ENCODE measurements at places on chromosomes 13 and 19. TPM values are rescaled to one million over a fixed set of nuclear protein-coding genes. Genes with fewer than 3 reads are reported as not detected.

DNA sequence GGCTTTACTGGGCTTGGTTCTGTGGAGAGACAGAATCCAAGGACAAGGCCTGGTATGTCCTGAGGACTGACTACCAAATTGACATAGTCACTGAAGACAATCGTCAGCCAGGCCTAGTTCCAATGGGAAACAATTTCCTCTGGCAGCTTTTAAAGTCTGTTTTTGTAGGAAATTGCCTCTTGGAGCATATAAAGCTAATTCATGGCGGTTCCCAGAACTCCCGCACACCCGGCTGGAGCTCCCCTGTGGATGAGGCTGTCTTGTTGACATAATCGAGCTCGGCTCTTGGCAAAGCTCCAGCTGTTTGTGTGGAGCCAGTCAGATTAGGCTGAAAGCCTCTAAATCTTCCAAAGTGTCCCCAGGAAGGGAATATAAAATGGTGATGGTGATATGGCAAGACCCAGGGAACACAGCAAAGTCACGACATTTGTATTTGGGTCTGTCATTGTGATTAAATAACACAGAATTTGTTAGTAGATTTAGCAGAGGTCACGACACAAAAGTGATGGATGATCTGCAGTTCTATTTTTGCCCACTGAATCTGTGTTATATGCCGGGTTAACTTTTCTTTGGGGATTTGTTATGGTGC, 395.0 kb downstream of the PCDH9 start:
- DNase-seq: peak; percentile 19
- H3K27ac ChIP-seq: no peak overlapping the region
- H3K4me1 ChIP-seq: no peaks in the 10 kb centered on the region
- H3K36me3 ChIP-seq: no peaks in the 10 kb centered on the region
- no peaks in the 10 kb centered on the region for H3K27me3 ChIP-seq
- H3K4me3 ChIP-seq: no peak overlapping the region

SHISA2 gene
- polyA plus RNA-seq: 5.0 TPM

KIR3DL2 gene
- polyA plus RNA-seq: not detected

GRCh38 chr13:40275155-40275554, 391.3 kb downstream of the FOXO1 start:
- H3K4me3 ChIP-seq: no peak overlapping the region
- H3K27me3 ChIP-seq: no peaks in the 10 kb centered on the region
- H3K36me3 ChIP-seq: no peaks in the 10 kb centered on the region
- H3K4me1 ChIP-seq: no peaks in the 10 kb centered on the region
- H3K27ac ChIP-seq: no peak overlapping the region

DNA sequence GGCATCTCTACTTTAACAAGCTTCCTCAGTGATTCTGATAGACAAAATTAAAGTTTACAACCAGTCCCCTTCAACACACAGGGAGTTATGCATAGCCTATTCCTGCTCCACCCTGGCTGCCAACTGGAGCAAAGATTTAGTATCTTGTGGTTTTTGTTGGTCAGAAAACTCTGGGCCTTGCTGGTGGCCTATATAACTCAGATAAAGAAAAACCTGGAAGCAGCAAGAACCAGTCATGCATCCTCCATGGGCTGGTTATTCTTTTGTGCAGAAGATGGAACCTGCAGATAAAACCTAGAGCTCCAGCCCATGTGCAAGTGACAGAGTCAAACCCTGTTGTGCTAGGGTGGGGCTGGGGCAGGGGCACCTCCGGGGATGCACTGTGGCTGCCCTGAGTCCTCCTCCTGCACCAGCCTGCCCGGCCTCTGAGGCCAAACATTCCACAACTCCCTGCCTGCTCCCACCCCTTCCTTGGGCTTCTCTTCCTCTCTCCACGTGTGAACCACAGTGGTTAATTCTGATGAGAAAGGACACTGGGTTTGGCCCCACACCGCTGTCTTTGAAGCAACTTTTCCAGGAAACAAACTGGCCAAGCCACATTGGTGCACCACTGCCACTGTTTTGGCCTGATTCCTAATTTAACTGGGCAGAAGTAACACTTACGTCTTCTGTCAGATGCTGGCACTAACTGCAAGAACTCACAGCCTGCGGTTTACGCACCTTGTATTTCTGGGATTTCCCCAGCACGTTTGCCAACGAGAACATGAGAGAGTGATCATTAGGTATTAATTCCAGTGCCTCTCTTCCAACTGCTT, 23.3 kb upstream of the GGACT start:
- peaks cover 15% of the 10 kb centered on the region for H3K4me1 ChIP-seq
- no peak overlapping the region for H3K4me3 ChIP-seq
- H3K36me3 ChIP-seq: peaks cover 25% of the 10 kb centered on the region
- DNase-seq: no peak

BRCA2 gene
- polyA plus RNA-seq: 3.4 TPM

GRCh38 chr19:48713041-48713863, 6.3 kb downstream of the MAMSTR start:
- DNase-seq: peak; percentile 43
- no peaks in the 10 kb centered on the region for H3K27me3 ChIP-seq
- H3K4me3 ChIP-seq: peak overlapping the region; percentile 58
- H3K36me3 ChIP-seq: no peaks in the 10 kb centered on the region
- peak overlapping the region; percentile 63 for H3K27ac ChIP-seq

GRCh38 chr19:625257-625656, 8.1 kb downstream of the POLRMT start:
- H3K36me3 ChIP-seq: peaks cover 52% of the 10 kb centered on the region
- no peaks in the 10 kb centered on the region for H3K27me3 ChIP-seq
- peaks cover 2% of the 10 kb centered on the region for H3K4me1 ChIP-seq
- H3K4me3 ChIP-seq: no peak overlapping the region

MYO9B gene
- polyA plus RNA-seq: 49.8 TPM

VAV1 gene
- polyA plus RNA-seq: 3.2 TPM

DNA sequence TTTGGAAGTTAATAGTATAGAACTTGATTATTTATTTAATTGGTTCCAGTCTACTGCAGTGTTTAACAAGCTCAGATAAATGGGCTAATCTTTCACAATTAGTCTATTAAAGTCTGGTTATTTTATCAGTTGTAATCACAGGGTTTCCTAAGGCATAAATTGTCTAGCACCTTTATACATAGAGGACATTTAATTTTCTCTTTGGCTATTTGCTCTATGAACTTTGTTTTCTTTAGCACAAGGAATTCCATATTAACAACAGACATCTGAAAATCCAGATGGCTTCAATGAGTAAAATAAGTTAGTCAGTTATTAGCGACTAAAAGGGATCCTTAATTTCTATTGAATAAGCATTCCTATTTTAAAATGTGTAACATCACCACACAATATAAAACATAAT, 1350.8 kb upstream of the SLC10A2 start:
- no peaks in the 10 kb centered on the region for H3K27me3 ChIP-seq
- H3K4me1 ChIP-seq: no peaks in the 10 kb centered on the region
- H3K27ac ChIP-seq: no peak overlapping the region
- no peak for DNase-seq
- H3K36me3 ChIP-seq: no peaks in the 10 kb centered on the region

DNA sequence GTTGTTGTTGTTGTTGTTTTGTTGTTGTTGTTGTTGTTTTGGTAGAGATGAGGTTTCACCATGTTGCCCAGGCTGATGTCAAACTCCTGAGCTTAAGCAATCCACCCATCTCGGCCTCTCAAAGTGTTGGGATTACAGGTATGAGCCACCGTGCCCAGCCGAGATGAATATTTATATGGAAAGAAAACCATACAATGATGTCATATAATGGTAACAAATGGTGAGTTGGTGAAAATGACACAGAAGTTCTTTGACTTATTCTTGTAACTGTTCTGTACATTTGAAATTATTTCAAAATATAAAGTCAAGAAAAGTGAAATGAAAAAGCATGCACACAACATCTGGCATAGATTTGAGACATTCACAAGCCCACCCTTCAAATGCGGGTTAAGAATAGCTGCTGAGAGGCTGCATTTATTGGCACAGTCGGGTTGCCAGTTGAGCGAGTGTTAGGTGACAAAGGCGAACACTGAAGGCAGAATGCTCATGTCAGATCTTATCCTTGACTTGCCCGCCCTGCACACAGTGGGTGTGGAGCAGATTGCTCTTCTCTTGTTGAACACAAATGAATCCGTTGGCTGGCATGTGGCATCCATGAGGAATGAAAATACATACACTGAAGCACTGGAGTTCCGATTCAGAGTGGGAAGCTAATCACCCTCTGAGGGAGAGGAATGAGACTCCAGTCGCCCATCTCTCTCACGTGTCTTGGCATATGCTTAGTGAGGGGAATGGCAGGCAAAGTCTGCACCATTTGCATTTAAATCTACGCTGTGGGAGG, 15.8 kb upstream of the UBE2S start:
- DNase-seq: no peak
- no peaks in the 10 kb centered on the region for H3K36me3 ChIP-seq
- peaks cover 13% of the 10 kb centered on the region for H3K27me3 ChIP-seq
- H3K4me1 ChIP-seq: no peaks in the 10 kb centered on the region

DNA sequence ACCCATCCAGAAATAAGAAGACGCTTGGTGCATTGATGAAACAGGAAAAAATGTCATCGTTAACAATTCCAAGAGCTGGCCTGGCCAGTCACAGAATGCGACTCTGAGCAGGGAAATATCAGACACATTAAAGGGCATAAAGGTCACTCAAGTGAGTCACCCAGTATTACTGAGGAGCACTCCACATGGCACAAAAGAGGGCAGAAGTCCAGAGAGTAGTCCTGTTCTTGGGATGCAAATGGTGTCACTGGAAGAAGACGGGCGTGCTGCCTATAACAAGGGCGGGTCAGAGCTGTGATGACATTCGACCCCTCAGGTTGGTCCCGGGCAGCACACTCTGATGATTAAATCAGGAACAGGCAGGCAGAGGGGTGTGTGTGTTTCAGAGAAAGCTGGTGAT, 720.3 kb downstream of the UQCRFS1 start:
- H3K4me1 ChIP-seq: no peaks in the 10 kb centered on the region
- no peak overlapping the region for H3K4me3 ChIP-seq
- peak; percentile 7 for DNase-seq
- H3K36me3 ChIP-seq: no peaks in the 10 kb centered on the region
- no peak overlapping the region for H3K27ac ChIP-seq

IGFL4 gene
- polyA plus RNA-seq: 0.36 TPM

- H3K27ac ChIP-seq: no peak overlapping the region
- no peak for DNase-seq
- peaks cover 4% of the 10 kb centered on the region for H3K27me3 ChIP-seq
These were observed 94.9 kb downstream of the FAM216B start for GRCh38 chr13:42876270-42876714.

- no peak overlapping the region for H3K27ac ChIP-seq
- no peaks in the 10 kb centered on the region for H3K4me1 ChIP-seq
- no peak for DNase-seq
These were observed 198.1 kb downstream of the VWA8 start for GRCh38 chr13:41762796-41763195.

DNA sequence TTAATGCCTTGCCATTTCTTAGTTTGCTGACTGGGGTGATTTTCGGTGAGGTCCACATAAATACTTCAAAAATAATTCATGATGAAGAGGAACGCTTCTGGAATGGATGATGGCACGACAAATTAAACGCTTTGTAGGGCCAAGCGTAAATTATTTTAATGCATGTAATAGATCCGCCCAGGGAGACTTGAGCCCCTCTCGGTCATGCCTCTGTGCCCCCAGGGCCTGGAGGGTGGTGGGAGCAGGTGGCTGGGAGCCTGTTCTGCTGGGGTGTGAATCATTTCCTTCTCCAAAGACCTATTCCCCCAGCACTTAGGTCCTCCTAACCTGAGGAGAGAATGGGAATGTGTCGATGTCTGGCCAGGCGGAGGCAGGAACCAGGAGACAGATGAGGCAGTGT, 350.6 kb downstream of the ZNF536 start:
- H3K27me3 ChIP-seq: peaks cover 4% of the 10 kb centered on the region
- no peak for DNase-seq
- no peaks in the 10 kb centered on the region for H3K36me3 ChIP-seq
- no peak overlapping the region for H3K4me3 ChIP-seq
- no peak overlapping the region for H3K27ac ChIP-seq
- peaks cover 4% of the 10 kb centered on the region for H3K4me1 ChIP-seq

- peaks cover 8% of the 10 kb centered on the region for H3K27me3 ChIP-seq
- H3K27ac ChIP-seq: no peak overlapping the region
- H3K4me3 ChIP-seq: peak overlapping the region; percentile 45
- no peaks in the 10 kb centered on the region for H3K36me3 ChIP-seq
These were observed 39.6 kb downstream of the SHISA2 start for GRCh38 chr13:26011996-26012821.

GRCh38 chr19:58385313-58385890, 1.7 kb upstream of the RPS5 start:
- H3K4me1 ChIP-seq: peaks cover 26% of the 10 kb centered on the region
- peaks cover 7% of the 10 kb centered on the region for H3K36me3 ChIP-seq
- H3K27me3 ChIP-seq: no peaks in the 10 kb centered on the region
- peak overlapping the region; percentile 94 for H3K27ac ChIP-seq
- DNase-seq: no peak

DNA sequence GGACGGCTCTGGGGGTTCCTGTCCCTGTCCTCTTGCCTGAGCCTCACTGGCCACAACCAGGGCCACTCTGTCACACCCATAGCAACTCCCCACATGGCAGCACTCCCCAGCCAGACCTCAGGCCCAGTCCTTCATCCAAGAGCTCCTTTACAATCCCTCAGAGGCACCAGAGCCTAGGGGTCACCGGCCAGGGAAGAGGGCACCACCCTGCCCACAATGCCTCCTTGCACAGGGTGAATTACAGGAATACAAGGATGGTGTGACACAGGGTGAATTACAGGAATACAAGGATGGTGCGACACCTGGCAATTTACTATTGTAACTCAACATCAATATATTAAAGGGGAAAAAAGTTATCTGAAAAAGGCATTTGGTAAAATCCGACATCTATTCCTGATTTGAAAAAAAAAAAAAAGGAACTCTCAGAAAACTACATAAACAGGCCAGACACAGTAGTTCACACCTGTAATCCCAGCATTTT, 16.5 kb downstream of the MIER2 start:
- no peak for DNase-seq
- no peak overlapping the region for H3K27ac ChIP-seq
- H3K4me1 ChIP-seq: no peaks in the 10 kb centered on the region
- H3K4me3 ChIP-seq: no peak overlapping the region
- H3K27me3 ChIP-seq: no peaks in the 10 kb centered on the region

DNA sequence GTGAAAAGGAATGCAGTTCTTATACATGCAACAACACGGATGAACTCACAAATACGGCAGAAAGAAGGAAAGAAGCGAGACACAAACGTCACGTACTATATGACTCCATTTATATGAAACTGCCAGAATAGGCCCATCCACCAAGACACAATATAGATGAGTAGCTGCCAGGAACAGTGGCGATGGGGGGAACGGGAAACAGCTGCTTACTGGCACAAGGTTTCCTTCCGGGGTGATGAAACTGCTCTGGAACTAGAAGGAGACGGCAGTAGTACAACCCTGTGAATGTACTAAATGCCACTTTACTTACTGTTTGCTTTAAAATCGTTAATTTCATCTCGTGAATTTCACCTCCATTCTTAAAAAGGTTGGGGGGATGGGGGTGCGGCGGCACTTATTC, 28.9 kb downstream of the MLLT1 start:
- H3K27me3 ChIP-seq: no peaks in the 10 kb centered on the region
- DNase-seq: no peak
- H3K4me1 ChIP-seq: no peaks in the 10 kb centered on the region
- no peak overlapping the region for H3K4me3 ChIP-seq

PRODH2 gene
- polyA plus RNA-seq: 1.9 TPM
